Left renal pelvis (tissue), 4 donors: ENCODE measurements at places on chromosomes 4 and X.

GRCh38 chr4:42197341-42197740 lies 44.9 kb upstream of the BEND4 start:
- DNase-seq, result no peak

- no peak for DNase-seq
Observed at GRCh38 chrX:18582910-18583493, 88.9 kb downstream of the RS1 start.

DNA sequence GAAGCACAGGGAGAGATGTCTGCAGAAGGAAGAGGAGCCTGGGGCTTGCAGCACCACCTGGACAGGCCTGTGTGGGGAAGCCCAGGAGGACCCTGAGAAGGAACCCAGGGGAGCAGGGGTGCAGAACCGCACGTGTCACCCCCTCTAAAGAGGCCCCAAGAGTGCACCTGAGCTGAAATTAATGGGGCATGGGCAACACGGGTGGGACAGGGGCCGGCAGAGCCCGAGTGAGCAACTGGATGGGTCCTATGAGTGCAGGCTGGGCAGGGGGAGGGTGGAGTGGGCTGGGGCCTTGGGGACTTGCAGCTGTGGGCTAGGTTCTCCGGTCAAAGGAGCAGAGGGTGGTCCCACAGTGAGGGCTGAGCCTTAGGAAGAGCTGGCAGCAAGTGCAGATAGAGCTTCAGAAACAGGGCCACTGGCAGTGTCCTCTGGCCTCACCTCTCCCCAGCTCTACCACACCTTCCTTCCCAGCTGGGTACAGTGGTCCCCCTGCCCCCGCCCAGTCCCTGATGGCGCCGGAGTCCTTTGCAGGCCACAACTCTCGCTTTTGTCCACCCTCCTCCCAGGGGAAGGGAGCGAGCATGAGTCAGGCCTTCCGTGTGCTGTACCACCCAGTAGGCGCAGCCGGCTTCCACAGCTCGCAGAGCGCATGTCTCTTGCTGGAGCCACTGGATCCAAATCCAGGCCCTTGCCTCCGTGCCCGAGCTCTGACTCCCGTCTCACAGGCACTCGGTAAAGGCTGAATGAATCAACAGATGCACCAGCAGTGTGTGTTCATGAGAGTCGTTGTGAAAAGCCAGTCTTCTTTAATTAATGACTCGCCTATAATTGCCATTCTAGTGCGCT lies 131.6 kb downstream of the HMX1 start:
- DNase-seq, result no peak

- DNase-seq, result no peak
Observed at GRCh38 chrX:71225676-71226075, 2.7 kb downstream of the GJB1 start.

GRCh38 chrX:30215357-30215843 lies at the start of gene MAGEB2:
Gene MAGEB2 (plus strand): TSS chrX:30215563. CDS start chrX:30218581, 3,018 bp downstream.
- no peak for DNase-seq

GRCh38 chrX:29407357-29407756 lies 808.0 kb upstream of the MAGEB2 start:
- no peak for DNase-seq

- DNase-seq, result no peak
Observed at GRCh38 chr4:153217440-153217839, 13.2 kb downstream of the TRIM2 start.

DNA sequence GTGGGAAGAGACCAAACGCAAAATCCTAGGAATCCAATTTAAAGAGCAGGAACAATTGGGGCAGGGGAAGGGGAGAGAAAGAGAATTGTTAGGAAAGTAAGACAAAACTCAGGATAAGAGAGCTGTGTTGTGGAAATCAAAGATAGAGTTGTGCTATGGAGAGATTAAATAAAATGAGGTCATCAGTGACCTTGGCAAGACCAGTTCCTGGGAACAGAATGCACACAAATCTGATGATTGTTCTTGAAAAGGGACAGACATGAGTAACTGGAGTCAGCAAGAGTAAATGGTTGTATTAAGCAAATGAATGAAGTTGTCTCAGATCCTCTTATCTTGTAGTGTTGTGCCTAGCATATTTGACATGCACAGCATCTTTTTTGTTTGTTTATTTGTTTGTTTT lies 267.4 kb downstream of the IL1RAPL1 start:
- no peak for DNase-seq

DNA sequence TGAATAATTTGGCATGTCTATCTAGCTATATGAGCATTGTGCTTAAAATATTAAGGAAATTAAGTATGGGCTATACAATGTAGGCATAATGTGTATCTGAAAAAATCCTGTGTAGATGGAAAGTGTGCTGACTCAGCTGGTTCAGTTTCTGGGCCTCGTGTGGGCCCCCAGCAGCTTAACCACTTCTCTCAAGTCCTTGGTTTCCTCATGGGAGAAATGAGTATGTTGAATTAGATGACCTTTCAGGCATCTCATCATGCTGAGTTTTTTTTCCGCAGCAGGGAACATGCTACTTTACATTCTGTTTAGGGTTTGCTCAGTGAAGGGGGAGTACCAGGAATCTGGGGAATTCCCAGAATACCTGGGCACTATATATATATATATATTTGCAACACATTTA lies 30.5 kb downstream of the RHOH start:
- no peak for DNase-seq

GRCh38 chrX:18045436-18045835 lies 175.2 kb downstream of the BEND2 start:
- no peak for DNase-seq

- no peak for DNase-seq
Observed at GRCh38 chr4:53674903-53675302, 83.6 kb upstream of the LNX1 start.

- no peak for DNase-seq
Observed at GRCh38 chr4:6900956-6901355, 8.7 kb upstream of the TBC1D14 start.

- no peak for DNase-seq
Observed at GRCh38 chr4:35175894-35176293, 1068.4 kb downstream of the ARAP2 start.
